Glutamatergic neuron (in vitro differentiated cells): ENCODE measurements at places on chromosomes 16 and 17. TPM values are rescaled to one million over a fixed set of nuclear protein-coding genes. Genes with fewer than 3 reads are reported as not detected.

GRCh38 chr16:47310792-47311211 is 150.1 kb downstream of the ITFG1 start:
- no peak for DNase-seq

PRSS53 gene
- total RNA-seq, result 20.4 TPM

DNA sequence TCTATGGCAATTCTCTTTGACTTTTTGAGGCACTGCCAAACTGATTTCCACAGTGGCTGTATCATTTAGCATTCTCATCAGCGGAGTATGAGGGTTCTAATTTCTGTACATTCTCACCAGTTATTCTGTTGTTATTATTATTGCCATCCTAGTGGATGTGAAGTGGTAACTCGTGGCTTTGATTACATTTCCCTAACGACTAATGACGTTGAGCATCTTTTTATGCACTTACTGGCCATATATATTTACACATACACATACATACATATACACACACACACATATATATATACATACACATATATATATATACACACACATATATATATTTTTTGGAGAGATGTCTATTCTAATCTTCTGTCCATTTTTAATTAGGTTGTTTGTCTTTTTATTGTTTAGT is 3.7 kb upstream of the MLYCD start:
- no peak for DNase-seq

PPL gene
- total RNA-seq, result 4.7 TPM

KRT34 gene
- total RNA-seq, result not detected

DNA sequence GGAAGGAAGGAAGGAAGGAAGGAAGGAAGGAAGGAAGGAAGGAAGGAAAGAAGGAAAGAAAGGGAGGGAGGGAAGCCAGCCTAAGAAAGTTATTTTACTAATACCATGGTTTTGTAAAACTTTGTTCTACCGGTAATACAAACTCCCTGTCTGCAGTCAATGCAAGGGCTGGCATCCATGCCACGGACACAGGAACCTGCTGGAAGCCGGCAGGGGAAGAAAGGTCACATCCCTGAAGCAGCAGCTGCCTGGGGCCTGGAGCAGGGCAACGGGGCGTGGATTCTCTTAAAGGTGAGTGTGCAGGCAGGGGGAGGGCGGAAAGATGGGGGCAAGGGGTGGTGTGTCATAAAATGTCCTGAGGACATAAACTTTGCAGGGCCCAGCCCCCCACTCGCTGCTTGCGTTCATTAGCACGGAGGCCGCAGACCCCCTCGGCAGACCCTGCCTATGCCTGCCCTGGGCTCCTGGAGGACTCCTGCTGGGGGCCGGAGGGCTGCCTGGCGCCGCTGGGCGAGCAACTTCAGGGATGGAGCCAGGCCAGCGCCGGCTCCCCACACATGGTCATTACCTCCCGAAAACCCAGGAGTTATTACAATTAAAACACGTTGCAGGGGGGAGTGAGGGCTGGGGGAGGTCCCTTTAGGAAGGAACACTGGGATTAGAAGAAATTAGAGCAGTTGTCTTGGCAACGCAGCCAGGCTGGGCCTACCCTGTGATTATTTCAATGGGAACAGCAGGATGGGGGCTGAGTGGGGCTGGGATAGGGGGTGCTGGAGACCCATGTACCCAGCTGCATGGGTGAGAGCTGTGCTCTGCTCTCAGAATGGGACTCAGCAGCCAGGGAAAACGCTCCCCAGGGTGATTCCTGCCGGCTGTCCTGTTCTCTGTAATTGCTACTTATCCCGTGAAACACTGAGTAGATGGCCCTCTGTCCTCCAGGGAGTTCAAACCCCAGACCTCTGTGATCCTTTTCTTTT is 257.9 kb downstream of the SOX9 start:
- peak; percentile 49 for DNase-seq

DNA sequence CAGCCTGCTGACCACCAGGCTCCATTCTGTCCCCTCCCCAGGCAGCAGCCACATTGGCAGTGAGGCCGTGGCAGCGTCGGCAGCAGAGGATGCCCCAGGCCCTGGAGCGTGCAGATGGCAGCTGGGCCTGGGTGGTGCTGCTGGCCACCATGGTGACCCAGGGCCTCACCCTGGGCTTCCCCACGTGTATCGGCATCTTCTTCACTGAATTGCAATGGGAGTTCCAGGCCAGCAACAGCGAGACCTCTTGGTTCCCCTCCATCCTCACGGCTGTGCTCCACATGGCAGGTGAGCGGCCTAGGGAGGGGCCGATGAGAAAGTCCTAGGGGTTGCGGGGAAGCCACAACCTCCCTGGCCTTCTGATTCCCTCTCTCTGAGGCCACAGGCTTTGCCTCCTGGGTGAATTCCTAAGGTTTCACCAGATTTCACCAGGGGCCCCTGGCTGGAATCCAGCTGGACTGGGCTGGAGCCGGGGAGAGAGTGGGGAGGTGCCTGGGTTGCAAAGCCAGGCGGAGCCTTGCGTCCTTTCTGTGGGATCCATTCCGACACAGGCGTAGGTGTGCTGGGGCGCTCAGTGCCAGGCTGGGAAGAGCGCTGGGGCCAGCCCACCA is 5.9 kb downstream of the SLC16A5 start:
- no peak for DNase-seq

HSD17B1 gene
- total RNA-seq, result 4.1 TPM

DNA sequence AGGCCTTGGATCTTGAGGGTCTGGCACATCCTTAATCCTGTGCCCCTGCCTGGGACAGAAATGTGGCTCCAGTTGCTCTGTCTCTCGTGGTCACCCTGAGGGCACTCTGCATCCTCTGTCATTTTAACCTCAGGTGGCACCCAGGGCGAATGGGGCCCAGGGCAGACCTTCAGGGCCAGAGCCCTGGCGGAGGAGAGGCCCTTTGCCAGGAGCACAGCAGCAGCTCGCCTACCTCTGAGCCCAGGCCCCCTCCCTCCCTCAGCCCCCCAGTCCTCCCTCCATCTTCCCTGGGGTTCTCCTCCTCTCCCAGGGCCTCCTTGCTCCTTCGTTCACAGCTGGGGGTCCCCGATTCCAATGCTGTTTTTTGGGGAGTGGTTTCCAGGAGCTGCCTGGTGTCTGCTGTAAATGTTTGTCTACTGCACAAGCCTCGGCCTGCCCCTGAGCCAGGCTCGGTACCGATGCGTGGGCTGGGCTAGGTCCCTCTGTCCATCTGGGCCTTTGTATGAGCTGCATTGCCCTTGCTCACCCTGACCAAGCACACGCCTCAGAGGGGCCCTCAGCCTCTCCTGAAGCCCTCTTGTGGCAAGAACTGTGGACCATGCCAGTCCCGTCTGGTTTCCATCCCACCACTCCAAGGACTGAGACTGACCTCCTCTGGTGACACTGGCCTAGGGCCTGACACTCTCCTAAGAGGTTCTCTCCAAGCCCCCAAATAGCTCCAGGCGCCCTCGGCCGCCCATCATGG is 4.0 kb upstream of the ADGRG3 start:
- no peak for DNase-seq

SLFN14 gene
- not detected for total RNA-seq

DNA sequence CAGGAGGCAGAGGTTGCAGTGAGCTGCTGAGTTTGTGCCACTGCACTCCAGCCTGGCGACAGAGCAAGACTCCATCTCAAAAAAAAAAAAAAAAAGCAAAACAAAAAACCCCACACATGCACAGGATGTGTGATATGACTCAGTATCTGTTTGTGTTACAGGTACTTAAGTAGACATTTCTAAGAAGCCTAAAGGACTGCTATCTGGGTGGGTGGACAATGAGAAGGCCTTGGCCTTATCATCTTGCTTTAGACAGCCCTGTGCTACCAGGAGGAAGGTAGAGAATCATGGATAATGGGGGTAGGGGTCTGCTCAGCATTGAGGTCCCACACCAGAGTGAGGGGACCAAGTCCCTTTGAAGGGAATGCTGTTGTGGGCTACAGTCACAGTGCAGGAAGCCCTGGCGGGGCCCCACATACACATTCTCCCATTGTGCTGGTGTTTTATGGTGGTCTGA is 26.7 kb downstream of the PLD6 start:
- DNase-seq, result no peak

GRCh38 chr16:64225696-64226095 is 896.2 kb downstream of the CDH11 start:
- DNase-seq, result no peak

NHERF1 gene
- total RNA-seq, result 26.9 TPM

- peak; percentile 61 for DNase-seq
Observed at GRCh38 chr17:60161598-60162330, 12.0 kb downstream of the CA4 start.

CEP112 gene
- total RNA-seq, result 8.5 TPM
